ENCODE measurements at places on chromosomes 6 and 20. TPM values are rescaled to one million over a fixed set of nuclear protein-coding genes. Genes with fewer than 3 reads are reported as not detected.

The GTF3C6 gene
- total RNA-seq: 146 TPM

The ARG1 gene
- total RNA-seq: not detected

The LINC00237 gene
- total RNA-seq: not detected

The MMP24 gene
- total RNA-seq: 7.1 TPM

The COL20A1 gene
- total RNA-seq: 0.23 TPM

All from Panc1 (cell line).